ENCODE measurements at places on chromosomes 7 and 10. TPM values are rescaled to one million over a fixed set of nuclear protein-coding genes. Genes with fewer than 3 reads are reported as not detected.

PRTFDC1 gene
- total RNA-seq, result 2.3 TPM

DNA sequence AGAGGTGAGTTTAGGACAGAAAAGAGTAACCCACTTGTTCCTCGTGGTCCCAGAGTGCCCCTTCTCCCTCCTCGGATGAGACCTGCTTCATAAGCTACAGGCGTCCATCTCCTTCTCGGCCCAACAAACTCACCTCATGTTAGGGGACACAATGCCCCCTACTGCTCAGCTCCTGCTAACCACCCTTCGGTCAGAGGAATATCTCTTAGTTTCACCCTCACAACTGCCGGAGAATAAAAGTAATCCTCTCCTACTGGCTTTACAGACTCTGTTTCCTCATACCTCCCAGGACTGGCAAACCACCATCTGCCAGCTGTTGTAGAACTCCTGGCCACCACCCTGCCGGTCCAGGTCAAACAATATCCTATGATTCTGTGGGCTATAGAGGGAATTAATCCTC, 3.2 kb downstream of the AKR1B15 start:
- DNase-seq, result no peak
- no peak overlapping the region for H3K4me3 ChIP-seq
- no peaks in the 10 kb centered on the region for H3K36me3 ChIP-seq
- H3K27ac ChIP-seq, result no peak overlapping the region
- no peaks in the 10 kb centered on the region for H3K27me3 ChIP-seq

GRCh38 chr7:24587853-24588252, 14.6 kb downstream of the PALS2 start:
- DNase-seq, result no peak
- H3K36me3 ChIP-seq, result no peaks in the 10 kb centered on the region
- no peak overlapping the region for H3K4me3 ChIP-seq
- no peaks in the 10 kb centered on the region for H3K4me1 ChIP-seq
- no peaks in the 10 kb centered on the region for H3K27me3 ChIP-seq

SORBS1 gene
- total RNA-seq, result 17.0 TPM

GRCh38 chr10:25912866-25913265, 21.2 kb upstream of the MYO3A start:
- no peaks in the 10 kb centered on the region for H3K36me3 ChIP-seq
- no peak overlapping the region for H3K4me3 ChIP-seq
- DNase-seq, result no peak

GRCh38 chr7:13181216-13181615, 493.8 kb downstream of the ARL4A start:
- no peak overlapping the region for H3K27ac ChIP-seq
- no peaks in the 10 kb centered on the region for H3K4me1 ChIP-seq
- no peaks in the 10 kb centered on the region for H3K36me3 ChIP-seq
- no peaks in the 10 kb centered on the region for H3K27me3 ChIP-seq

GRCh38 chr10:95597788-95598187, 36.6 kb upstream of the SORBS1 start:
- H3K27me3 ChIP-seq, result no peaks in the 10 kb centered on the region
- no peak overlapping the region for H3K4me3 ChIP-seq
- H3K4me1 ChIP-seq, result no peaks in the 10 kb centered on the region
- no peaks in the 10 kb centered on the region for H3K36me3 ChIP-seq
- no peak for DNase-seq
- no peak overlapping the region for H3K27ac ChIP-seq

Measured in pancreas (tissue), 10 donors.